Stimulated activated CD8-positive, alpha-beta memory T cell treated with anti-CD3 and anti-CD28 coated beads, Interleukin-7, amount 100 ng/mL, for 48 hours (primary cell): ENCODE measurements at places on chromosomes 4 and X.

GRCh38 chr4:80532674-80533333 is 197.3 kb downstream of the CFAP299 start:
- DNase-seq, result no peak

DNA sequence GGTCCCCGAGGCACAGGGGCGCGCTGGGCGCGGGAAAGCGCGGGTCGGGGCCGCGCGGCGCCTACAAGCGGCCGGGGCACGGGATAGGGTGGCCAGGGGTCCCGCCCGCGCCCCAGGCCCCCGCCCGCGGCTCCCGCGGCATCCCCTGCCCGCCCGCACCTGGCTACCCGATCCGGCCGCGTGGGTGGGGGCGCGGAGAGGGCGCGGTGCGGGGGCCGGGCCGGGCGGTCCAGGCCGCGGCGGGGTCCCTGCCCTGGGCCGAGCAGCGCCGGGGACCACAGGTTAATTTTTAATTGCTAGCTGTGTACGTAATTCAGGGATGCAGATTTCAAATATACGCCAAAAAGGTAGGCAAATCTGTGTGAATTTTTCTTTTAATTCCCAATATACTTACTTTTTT is 44.3 kb upstream of the FAM47C start:
- DNase-seq, result no peak

DNA sequence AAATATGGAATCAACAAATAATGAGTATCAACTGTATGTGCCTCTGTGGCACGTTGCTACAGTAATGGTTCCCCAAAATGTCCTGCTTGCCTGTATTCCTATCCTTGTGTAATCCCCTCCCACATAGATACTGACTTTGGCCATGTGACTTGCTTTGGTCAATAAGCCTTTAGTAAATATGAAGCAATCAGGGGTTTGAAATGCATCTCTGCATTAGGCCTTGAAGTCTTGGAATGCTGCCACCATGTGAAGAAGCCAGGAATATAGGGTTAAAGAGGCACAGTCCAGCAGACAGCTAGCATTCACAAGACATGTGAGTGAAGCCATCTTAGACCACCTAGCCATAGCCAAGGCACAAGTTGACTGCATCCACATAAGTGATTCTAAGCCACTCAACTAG is 190.9 kb downstream of the GABRB1 start:
- no peak for DNase-seq

GRCh38 chr4:78312989-78313753 is 238.4 kb upstream of the ANXA3 start:
- DNase-seq, result no peak

DNA sequence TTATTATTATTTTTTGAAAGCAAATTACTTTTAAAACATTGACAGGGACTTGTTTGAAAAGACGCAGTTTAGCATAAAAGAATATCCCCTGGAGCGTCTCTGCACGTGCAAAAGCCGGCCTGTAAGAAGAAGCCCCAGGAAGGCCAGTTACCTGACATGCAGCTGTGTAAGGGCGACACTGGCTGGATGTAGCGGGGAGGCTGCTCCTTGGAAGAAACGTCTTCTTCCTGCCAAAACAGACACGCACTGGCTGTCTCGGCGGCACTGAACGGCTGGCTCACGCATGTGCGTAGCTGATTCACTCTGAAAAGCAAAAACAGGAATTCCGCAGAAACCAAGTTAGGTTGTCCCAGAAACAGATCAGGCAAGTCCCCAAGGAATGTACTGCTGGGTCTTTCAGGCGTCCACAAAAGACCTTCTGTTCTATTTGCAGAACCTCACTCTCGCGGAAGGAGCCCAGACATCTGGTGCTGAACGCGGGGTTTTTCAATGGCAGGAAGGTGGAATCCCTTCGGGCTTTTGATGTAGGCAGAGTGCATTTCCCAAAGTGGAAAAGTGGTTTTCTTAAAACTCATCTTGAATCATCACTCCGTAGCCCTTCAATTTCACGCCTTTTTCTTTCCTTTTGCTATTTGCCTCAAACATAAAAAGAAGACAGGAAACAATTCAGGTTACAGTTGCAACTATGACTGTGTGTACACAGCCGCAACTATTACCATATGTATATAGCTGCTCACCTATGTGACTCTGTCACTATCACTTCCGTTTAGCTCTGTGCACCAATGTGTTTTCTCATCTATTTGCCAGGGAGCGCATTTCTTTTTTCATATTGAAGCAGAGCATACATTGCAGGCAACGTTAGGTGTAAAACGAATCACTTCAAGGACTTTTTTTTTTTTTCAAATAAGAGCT is 38.1 kb upstream of the ARSH start:
- no peak for DNase-seq

- DNase-seq, result no peak
These were observed 821.2 kb downstream of the RPA4 start for GRCh38 chrX:97704881-97705280.

DNA sequence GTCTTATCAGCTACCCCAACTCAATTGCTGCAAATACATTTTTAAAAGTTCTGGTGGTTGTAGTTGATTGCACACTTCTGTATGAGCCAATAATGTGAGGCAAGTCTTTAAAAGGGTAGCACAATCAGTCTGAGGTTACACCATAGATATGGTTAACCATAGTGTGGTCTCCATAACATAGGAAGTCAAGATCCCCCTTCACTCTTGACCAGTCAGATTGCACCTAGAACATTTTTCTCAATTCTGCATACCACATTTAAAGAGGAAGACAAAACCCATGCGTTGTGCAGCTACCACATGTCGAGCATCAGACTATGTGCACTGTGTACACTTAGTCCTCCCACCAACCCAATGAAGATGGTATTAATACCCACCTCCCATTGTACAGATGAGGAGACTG is 26.5 kb upstream of the CYBB start:
- DNase-seq, result no peak

- DNase-seq, result no peak
These were observed 259.6 kb downstream of the C4orf33 start for GRCh38 chr4:129355516-129355915.
